Neural crest cell (in vitro differentiated cells): ENCODE measurements at places on chromosomes 1 and 21.

GRCh38 chr1:93707956-93708355, 26.3 kb upstream of the BCAR3 start:
- H3K27me3 ChIP-seq = no peaks in the 10 kb centered on the region
- H3K27ac ChIP-seq = no peak overlapping the region
- H3K4me3 ChIP-seq = no peak overlapping the region
- peaks cover 35% of the 10 kb centered on the region for H3K4me1 ChIP-seq
- no peaks in the 10 kb centered on the region for H3K36me3 ChIP-seq

- H3K27ac ChIP-seq = no peak overlapping the region
- DNase-seq = no peak
- peaks cover 23% of the 10 kb centered on the region for H3K4me1 ChIP-seq
- H3K27me3 ChIP-seq = no peaks in the 10 kb centered on the region
These were observed 2.3 kb upstream of the GADD45A start for GRCh38 chr1:67682659-67683197.

GRCh38 chr1:2987773-2988172, 33.5 kb upstream of the ACTRT2 start:
- H3K27me3 ChIP-seq = no peaks in the 10 kb centered on the region
- no peak for DNase-seq
- no peak overlapping the region for H3K27ac ChIP-seq
- H3K36me3 ChIP-seq = peaks cover 8% of the 10 kb centered on the region

GRCh38 chr1:156244126-156244525, 2.1 kb downstream of the BGLAP start:
- H3K36me3 ChIP-seq = peaks cover 4% of the 10 kb centered on the region
- peaks cover 19% of the 10 kb centered on the region for H3K4me1 ChIP-seq
- DNase-seq = no peak

DNA sequence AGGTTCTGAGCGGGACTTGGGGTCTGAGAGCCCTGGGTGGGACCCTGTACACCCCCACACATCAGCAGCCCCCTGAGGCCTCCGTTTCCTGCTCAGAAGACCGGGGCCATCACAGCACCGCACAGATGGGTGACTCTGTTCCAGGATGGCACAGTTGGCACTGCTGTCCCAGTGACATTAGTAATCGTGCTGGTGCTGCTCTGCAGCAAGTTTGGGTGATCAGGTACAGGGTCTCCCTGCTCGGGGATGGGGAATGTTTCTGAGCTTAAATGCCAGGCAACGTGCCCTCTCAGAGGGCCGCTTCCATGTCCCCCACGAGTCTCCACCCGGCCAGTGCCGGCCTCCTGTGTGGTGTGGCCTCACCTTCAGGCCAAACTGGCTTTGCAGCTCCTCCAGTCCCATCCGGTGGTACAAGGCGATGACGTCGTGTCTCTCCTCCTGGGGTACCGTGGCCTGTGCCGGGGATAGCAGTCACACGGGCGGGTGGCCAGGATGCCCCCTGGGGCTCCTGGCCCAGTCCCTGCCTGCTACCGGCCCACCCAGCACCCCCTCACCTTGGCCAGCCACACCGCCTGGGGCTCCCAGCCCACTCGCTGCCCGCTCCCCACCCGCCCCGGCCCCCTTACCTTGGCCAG, 17.1 kb downstream of the PRXL2B start:
- H3K36me3 ChIP-seq = no peaks in the 10 kb centered on the region
- no peaks in the 10 kb centered on the region for H3K4me1 ChIP-seq
- H3K4me3 ChIP-seq = no peak overlapping the region
- no peak for DNase-seq
- peaks cover 11% of the 10 kb centered on the region for H3K27me3 ChIP-seq

DNA sequence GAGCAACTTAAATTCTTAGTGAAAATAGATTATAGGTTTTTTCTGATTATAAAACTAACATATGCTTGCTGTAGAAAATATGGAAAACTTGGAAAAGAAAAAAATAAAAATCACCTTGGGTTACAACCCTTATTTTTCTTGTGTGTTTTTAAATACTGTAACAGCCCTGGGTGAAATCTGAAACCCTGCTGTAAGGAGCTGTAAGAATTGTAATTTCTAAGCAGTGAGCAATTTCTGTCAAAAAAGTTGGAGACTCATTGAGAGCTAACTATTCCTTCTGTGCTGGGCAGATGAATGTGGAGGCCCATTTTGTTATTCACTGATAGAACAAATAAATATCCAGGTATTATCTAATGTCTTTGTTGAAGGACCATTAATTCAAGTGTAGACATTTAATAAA, 42.6 kb downstream of the ADCY10 start:
- H3K27ac ChIP-seq = no peak overlapping the region
- H3K27me3 ChIP-seq = no peaks in the 10 kb centered on the region
- DNase-seq = no peak
- no peak overlapping the region for H3K4me3 ChIP-seq

DNA sequence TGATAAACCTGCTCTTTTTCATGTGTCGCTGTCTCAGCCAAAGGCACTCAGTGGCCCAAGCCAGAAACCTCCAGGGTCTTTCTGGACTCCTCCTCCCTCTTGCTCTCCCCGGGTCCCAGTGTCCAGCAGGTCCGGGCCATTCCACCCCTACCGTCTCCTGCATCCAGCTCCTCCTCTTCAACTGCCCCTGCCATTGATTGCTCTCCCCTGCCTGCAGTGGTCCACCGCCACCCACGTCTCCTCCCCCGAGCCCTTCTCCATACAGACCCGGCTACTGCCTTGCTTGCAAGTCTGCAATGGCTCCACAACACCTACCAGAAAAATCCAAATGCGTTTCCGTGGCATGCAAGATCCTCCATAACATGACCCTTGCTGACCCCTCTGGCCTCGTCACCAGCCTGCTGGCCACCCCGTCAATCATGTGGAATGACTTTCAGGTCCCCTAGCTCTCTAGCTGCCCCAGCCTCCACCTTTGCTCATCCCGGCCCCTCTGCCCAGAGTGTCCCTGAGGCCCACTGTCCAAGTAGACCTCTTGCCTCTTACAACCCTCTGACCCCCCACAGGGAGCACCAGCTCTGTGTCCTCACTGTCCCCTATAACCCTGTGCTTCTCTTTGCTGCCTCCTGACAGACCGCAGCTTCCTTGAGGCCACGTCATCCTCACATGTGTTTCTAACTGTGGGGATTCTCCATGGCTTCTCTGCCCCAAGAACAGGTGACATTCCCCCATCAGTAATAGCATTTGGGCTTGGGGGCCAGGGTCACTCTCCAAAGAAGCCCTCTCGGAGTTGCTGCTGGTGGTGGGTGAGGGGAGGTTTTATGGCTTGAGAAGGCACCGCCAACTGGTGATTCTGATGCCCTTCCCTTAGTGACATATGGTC, 15.0 kb downstream of the CACNA1S start:
- H3K4me1 ChIP-seq = peaks cover 20% of the 10 kb centered on the region
- H3K27ac ChIP-seq = no peak overlapping the region
- no peak for DNase-seq
- H3K36me3 ChIP-seq = no peaks in the 10 kb centered on the region

DNA sequence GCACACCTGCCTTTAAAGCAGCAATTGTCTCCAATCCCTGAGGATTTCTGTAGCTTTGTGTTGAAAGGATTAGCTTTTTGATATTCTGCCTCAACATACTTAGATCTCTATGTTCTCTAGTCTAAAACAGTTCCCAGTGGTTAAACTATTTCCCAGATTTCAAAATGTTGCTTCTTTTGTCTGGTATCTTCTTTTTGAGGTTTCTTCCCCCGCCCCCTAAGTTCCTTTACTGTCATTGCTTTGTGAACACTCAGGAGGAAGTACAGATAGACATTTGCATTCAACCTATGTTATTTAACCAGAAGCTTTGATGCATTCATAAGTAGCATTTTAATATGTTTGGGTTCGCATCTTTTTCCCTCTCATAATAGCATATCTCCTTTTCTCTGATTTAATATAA, 33.5 kb downstream of the CYYR1 start:
- H3K27ac ChIP-seq = no peak overlapping the region
- H3K4me3 ChIP-seq = no peak overlapping the region
- peaks cover 5% of the 10 kb centered on the region for H3K36me3 ChIP-seq
- no peaks in the 10 kb centered on the region for H3K27me3 ChIP-seq
- H3K4me1 ChIP-seq = no peaks in the 10 kb centered on the region

GRCh38 chr1:40306296-40306695, 10.8 kb downstream of the COL9A2 start:
- no peaks in the 10 kb centered on the region for H3K36me3 ChIP-seq
- no peak overlapping the region for H3K4me3 ChIP-seq
- H3K27ac ChIP-seq = peak overlapping the region; percentile 57

DNA sequence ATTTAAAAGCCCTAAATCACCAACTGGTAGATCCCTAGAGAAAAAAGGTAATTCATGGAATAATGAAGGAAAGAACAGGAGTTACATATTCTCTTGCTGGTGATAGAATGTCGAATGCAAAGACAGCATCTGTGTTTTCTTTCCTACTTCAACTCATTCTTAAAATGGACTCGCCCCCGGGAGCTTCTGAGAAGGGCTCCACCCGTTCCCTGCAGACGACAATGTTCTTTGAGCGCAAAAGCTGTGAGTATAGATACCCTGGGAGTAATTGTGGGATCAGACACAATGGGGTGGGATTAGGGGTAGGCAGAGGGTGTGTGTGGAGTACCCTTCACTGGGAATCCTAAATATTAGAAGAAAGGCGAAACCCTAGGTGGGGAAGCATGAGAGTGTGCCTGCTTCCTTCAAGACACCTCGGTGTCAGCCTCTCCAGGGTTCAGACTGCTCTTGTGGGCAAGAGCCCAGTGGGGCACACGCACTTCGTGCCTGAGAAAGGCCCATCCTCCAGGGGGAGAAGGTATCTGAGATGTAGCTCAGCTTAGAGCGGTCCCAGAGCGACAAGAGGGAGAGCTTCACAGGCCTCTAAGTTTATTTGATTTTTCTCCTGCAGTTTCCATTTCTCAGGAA, 123.3 kb upstream of the DPYD start:
- H3K4me3 ChIP-seq = peak overlapping the region; percentile 28
- no peak for DNase-seq
- peaks cover 17% of the 10 kb centered on the region for H3K4me1 ChIP-seq
- H3K27ac ChIP-seq = no peak overlapping the region
- peaks cover 72% of the 10 kb centered on the region for H3K27me3 ChIP-seq

GRCh38 chr1:16055613-16056520, 12.3 kb downstream of the CLCNKB start:
- H3K4me1 ChIP-seq = peaks cover 6% of the 10 kb centered on the region
- H3K27ac ChIP-seq = no peak overlapping the region

DNA sequence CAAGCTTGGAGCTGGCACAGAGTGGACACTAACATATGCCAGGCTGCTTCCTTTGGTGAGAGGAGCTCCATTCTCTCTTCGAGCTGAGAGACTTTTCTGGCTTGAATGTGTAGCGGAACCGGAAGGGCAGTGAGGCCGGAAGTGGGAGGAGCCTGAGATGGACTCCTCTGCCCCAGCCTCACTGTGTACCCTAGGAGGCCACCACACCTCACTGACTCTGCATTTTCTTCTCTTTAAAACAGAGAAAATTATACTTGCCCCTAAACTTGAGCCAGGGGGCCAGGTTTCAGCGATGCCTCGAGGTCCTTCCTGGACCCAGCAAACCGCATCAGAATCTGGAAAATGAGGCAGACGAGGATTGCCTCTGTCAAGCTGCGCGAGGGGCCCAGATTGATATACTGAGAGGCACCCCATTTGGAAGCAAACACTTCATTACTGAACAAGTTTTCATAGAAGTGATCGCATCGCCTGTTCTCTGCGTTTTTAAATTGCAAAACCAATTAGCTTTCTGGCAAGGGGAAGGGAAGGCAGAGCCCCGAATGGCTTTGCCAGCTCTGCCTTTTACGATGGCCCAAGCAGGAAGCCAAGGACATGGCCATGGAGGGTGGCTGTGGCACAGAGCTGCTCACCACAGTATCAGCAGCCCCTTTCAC, 708.1 kb downstream of the PTPRU start:
- no peak overlapping the region for H3K4me3 ChIP-seq
- peaks cover 15% of the 10 kb centered on the region for H3K4me1 ChIP-seq
- H3K27me3 ChIP-seq = peaks cover 22% of the 10 kb centered on the region
- H3K36me3 ChIP-seq = no peaks in the 10 kb centered on the region

DNA sequence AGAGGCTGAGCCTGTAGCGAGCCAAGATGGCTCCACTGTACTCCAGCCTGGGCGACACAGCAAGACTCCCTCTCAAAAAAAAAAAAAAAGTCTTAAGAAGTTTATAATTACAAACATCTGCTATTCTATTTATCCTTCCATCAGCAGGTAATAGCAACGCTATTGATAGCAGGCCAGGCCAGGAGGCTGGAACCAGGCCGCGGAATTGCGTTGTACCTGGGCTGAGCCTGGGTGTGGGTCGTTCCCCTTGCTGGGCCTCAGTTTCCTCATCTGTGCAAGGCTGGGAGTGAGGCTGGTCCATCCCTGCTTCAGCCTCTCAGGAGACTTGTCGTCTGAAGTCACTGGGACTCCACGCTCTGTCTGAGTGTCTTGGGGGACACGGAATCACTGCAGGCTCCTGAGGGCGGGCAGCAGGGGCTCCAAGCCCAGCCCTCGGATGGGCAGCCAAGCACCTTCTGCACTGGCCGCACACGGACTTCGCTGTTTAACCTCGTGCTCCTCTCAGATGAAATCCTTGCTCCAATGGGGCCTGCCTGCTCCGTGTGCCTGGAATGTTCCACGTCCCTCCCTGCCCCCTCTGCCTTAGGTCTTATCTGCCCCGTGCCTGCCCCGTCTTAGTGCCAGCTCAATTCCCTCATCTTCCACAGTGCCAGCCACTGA, 103.9 kb upstream of the C1orf174 start:
- H3K36me3 ChIP-seq = no peaks in the 10 kb centered on the region
- H3K27me3 ChIP-seq = no peaks in the 10 kb centered on the region
- no peak overlapping the region for H3K4me3 ChIP-seq
- no peaks in the 10 kb centered on the region for H3K4me1 ChIP-seq

DNA sequence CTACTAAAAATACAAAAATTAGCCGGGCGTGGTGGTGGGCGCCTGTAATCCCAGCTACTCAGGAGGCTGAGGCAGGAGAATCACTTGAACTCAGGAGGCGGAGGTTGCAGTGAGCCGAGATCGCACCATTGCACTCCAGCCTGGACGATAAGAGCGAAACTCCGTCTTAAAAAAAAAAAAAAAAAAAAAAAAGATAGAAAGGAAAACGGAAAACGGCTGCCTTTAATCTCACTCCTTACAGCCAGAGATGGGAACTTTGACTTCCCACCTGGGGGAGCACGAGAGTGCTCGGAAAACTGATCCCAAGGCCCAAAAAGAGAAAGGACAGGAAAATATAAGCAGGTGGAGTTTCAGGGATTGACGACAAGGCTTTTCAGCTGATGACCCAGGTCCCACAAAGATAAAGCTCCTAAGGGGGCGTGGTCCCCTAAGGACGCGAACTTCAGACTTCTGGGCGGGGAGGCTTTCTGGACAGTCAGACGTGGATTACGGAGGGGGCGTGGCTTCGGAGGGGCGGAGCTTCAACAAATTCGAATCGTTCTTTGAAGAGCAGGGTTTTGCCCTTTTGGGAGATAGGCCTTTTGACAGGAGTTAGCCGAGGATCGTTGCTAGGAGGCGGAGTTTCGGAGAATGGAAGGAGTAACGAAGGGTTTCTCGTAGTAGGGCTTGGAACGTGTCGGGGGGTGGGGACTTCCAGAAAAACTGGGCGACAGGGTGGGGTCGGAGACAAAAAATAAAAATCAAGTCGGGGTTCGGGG, 958 bp upstream of the CKS1B start:
- H3K4me3 ChIP-seq = no peak overlapping the region
- peaks cover 38% of the 10 kb centered on the region for H3K4me1 ChIP-seq
- H3K27me3 ChIP-seq = no peaks in the 10 kb centered on the region
- H3K36me3 ChIP-seq = no peaks in the 10 kb centered on the region
